ENCODE measurements at places on chromosomes 13 and 19.

GRCh38 chr13:62839338-62839737, 1423.7 kb upstream of the PCDH20 start:
- no peak for DNase-seq

DNA sequence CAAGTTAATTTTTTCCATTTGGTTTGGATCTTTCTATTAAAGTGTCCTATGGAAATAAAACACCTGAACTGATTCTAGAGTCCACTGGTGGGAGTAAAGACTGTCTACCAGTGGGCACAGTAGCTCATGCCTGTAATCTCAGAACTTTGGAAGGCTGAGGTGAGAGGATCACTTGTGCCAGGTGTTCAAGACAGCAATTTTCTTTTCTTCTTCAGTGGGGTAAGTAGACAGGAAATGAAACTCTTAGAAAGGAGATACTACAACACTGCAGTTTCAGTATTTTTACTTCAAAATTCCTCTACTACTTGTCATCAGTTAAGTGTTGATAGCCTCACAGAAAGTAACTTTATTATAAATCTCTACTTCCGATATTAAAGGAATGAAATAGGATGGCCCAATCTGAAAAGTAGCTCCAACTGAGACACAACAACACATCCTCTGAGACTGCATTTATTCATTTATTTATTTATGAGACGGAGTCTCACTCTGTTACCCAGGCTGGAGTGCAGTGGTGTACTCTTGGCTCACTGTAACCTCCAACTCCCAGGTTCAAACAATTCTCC, 26.3 kb downstream of the DNMT1 start:
- DNase-seq, result no peak

GRCh38 chr13:94753327-94753726, 41.0 kb upstream of the SOX21 start:
- DNase-seq, result no peak

GRCh38 chr19:14835011-14835410, at the start of the genes OR7A5 and OR7C1:
OR7A5 (minus strand) TSS chr19:14835185; CDS start chr19:14828241, 6,944 bp downstream.
OR7C1 (minus strand) TSS chr19:14835185; CDS start chr19:14800136, 35,049 bp downstream.
- no peak for DNase-seq

DNA sequence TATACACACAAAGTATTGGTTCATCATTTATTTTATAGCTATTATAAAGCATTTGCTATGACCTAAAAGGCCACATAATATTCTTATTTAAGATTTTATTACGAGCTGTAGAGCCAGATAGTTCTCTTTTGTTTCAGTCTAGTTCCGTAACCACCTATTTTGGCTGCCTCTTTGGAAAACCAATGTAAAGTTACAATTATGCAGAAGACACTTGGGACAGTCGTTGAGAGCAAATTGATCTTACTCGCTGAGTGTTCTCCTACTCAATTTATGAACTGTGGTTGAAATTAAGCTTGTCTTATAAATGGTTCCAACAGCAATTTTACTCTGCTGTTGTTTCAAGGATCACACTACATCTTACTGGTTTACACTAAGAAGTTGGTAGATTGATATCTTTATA, 122.3 kb downstream of the SLC7A1 start:
- DNase-seq, result no peak

DNA sequence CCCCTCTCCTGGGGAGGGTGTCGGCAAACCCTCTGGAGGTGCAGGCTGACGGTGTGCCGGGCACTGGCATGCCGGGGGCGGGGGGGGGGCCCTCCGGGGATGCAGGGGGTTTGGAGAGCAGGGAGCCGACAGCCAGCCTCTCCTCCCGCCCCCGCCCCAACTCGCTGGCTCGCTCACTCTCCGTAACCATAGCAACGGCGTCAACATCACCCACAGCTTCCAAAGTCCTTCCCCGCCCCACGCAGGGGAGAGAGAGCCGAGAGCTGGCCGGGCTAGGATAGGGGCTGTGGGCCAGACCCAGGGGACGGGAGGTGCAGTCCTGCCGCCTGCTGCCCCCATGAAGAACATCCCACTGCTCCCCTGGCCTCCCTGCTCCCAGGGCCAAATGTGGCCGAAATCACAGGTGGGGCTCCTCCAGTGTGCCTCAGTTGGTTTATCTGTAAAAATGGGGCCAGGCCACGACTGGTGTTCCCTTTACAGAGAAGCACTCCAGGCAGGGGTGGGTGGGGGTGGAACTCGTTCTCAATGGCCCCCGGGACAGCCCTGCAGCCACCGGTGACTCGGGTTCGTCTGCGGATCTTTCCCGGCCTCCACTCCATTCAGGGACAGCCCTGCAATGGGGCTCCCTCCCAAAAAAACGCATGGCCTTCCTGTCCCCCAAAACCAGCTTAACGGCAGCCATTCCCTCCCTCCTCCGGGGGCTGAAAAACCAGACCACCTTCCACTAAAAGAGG, 3.2 kb downstream of the KLF16 start:
- DNase-seq, result no peak

GRCh38 chr19:35753634-35754369, 3.0 kb downstream of the HSPB6 start:
- no peak for DNase-seq

GRCh38 chr19:17303167-17303939, at the start of gene ABHD8:
ABHD8 (minus strand) TSS chr19:17303425; CDS start chr19:17301616, 1,809 bp downstream.
- DNase-seq, result peak; percentile 90

DNA sequence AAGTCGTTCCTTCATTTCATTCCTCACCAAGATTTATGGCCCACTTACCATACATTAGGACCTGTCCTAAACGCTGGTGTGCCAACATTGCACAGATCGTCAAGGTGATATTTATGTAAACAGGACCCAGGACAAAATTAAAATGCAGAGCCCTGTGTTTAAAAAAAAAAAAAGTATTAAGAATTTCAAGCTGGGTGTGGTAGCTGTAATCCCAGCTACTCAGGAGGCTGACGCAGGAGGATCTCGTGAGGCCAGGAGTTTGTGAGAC, 6.5 kb upstream of the ZNF444 start:
- no peak for DNase-seq

DNA sequence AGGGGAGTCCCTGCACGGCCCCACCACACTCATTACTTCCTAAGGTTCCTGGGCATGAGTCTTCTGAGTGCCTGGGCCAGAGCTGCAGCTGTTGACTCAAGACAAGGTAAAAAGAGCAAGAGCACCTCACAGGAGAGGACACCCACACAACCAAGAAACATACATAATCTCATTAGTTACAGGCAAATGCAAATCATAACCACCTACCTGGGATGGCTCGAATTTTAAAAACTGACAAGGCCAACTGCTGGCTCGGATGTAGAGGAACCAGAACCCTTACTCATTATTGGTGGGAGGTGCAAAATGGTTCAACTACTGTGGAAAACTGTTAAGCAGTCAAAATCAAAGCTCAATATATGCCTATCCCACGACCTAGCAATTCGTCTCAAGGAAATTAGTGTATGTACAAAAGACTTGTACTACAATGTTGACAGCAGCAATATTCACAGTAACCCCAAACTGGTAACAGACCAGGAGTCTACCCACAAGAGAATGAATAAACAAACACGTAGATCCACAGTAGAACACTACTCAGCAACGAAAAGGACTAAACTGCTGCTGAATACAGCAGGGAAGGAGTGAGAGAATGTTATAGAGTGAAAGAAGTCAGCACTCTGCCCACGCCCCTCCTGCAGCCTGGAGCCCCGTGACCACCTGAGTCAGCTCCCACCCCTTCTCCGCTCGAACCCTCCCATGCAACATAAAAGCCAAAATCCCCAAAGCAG, 15.8 kb downstream of the AKT2 start:
- no peak for DNase-seq

DNA sequence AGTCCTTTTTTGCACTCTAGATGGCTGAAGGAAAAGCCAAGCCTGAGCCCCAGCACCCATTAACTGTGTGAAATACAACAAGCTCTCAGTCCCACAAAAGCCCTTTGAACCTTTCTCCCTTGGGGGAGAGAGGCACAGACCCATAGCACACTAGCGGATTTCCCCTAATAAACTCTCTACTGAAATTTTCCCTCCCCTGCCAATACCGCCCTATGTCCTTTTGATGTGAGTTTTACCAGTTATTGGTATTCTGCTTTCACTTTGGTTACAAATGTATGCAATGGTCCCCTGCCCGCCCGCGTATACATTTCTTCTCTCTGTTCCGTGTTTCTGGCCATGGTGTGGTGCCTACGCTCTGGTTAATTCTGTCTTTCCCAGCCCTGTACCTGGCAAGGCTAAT, 54.0 kb upstream of the MYO16 start:
- no peak for DNase-seq

GRCh38 chr19:57465680-57466381, 8.9 kb upstream of the VN1R1 start:
- DNase-seq, result no peak

GRCh38 chr13:112899281-112900225, 69.5 kb upstream of the MCF2L start:
- no peak for DNase-seq

GRCh38 chr13:23934520-23934919, 37.2 kb upstream of the C1QTNF9B start:
- no peak for DNase-seq

GRCh38 chr19:4090356-4091220, 23.9 kb upstream of the ZBTB7A start:
- no peak for DNase-seq

DNA sequence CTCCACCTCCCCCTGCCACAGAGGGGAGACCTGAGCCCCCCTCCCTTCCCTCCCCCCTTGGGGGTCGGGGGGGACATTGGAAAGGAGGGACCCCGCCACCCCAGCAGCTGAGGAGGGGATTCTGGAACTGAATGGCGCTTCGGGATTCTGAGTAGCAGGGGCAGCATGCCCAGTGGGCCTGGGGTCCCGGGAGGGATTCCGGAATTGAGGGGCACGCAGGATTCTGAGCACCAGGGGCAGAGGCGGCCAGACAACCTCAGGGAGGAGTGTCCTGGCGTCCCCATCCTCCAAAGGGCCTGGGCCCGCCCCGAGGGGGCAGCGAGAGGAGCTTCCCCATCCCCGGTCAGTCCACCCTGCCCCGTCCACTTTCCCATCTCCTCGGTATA, 2.4 kb upstream of the APOE start:
- DNase-seq, result no peak

DNA sequence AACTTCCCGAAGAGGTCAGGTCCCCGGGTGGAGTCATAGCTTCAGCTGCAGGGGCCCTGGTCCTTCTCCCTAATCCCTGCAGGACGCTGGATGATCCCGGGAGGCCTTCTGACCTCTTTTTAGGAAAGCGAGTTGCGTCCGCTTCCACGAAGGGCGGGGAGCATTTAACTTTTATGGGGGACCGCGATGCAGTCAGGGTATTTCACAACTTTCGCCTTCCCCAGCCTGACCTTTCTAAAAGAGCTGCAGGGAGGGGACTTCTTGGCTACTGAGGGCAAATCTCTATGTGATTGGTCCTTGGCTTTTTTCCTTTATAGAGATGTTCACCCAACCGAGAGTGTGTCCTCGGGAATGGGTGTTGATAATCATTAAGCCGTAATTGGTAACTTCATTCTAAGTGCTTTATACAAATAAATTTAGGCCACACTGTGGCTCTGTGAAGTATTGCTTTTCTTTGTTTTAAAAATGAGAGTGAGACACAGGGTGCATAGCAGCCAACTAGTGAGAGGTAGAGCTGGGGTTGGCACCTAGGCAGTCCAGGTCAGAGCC, 778 bp downstream of the ZNF230 start:
- DNase-seq, result no peak

GRCh38 chr19:23391236-23391635, 4.0 kb downstream of the ZNF91 start:
- DNase-seq, result no peak

DNA sequence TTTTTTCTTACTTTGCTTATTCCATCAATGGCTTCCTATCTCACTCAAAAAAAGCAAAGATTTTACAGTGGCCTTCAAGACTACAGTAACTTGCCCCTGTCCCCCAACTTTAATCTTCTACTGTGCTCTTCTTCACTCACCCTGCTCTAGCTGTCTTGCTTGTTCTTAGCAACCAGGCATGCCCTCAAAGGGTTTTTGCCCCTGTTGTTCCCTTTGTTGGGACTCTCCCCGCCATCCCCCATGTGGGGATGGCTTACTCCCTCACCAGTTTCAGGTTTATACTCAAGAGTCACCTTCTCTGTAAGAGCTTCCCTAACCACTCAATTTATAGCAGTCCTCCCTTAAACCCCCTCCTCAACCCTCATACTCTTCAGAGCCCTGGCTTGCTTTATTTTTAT, 5.4 kb downstream of the MTMR6 start:
- no peak for DNase-seq

- DNase-seq, result no peak
Observed at GRCh38 chr19:56554272-56554869, 12.9 kb upstream of the ZNF470 start.

DNA sequence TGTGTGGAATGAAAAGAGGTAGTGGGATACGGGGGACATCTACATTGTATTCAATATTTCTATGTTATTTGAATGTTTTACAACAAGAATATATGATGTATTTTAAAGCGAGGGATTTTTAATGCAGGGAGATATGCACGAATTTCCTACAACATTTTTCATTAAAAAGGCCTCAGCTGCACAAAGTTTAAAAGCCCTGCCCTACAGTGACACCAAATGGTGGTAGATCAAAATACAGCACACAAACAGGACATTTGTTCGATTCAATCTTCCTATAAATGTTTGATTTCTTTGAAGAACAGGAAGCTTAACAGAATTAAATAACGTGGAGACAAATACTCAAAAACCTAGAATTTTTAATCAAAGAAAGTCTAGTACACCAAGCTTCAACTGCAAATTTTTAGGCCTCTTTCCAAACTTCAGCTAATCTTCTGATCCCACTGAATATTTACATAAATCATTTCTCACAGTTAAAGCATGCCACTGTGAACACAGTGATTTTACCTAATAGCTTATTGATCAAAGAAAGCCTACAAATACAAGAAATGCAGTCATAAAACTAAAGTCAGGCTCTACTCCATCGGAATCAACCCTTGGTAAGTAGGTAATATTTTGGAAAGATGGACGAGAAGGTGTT, 257.2 kb downstream of the DIAPH3 start:
- DNase-seq, result peak; percentile 8

DNA sequence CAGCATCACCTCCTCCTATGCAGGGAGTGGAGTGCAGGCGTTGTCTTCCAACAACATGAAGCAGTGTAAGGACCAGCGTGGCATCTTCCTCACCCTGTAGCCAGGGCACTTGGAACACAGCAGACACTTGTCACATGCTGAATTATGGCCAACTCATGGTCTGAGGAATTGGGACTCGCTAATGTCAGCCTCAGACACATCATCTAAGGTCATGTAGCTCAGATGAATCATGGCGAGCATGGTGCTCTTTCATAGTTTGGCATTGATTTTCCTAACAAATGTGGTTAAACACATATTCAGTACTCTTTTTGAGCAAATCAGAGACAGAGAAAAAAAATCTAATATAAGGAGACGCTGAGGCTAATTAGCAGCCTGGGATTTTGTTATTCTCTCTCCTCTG, 99.6 kb upstream of the SGCG start:
- DNase-seq, result peak; percentile 18

DNA sequence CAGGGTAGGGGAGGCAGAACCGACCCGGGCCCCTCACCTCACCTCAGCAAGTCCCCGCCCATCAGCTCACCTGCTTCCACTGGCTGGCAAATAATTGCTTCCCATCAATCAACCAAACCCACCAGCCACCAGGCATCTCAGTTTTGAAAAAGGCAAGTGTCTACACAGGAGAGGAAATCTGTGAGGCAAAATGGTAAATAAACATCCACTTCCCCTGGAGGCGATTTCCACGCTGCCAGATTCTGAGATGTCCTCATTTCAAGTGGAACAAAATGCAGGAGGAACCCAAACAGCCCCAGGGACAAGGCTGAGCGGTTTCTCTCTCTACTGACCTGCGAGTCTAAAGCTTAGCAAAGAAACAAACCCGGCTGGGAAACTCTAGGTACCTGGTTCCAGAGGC, 117.5 kb downstream of the CRYL1 start:
- DNase-seq, result no peak

Measured in AG04450 (cell line).